ELF-1 (cell line): ENCODE measurements at places on chromosomes 7 and 10.
A peak's percentile ranks its signal among the peaks of the same experiment; 100 is the strongest.

- no peak for DNase-seq
Observed at GRCh38 chr7:135710417-135711138, 17.4 kb downstream of the SLC13A4 start.

GRCh38 chr7:107007007-107007891, 37.3 kb upstream of the PRKAR2B start:
- no peak for DNase-seq

DNA sequence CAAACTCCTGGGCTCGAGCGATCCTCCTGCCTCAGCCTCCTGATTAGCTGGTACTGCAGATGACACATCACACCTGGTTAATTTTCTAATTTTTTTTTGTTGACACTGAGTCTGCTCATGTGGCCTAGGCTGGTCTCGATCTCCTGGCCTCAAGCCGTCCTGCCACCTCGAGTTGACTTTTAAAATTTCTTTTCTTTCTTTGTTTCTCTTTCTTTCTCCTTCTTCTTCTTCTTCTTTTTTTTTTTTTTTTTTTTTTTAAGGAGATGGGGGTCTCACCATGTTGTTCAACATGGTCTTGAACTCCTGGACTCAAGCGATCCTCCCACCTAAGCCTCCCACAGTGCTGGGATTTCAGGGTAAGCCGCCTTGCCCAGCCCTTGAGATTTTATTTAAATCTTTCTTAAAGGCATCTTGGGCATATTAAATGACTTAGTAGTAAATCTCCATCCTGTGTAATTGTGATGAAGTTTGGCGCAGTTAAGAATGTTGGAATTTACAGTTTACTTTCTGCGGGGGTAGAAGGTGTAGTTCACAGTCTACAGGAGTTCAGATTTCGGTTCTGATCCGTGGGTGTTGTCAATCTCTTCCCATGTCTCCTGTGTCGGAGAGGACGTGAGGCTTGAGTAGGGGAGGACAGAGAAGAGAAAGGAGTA, 1.0 kb upstream of the ITGA8 start:
- DNase-seq: no peak

GRCh38 chr10:104337985-104338735, at the start of gene ITPRIP:
Gene ITPRIP (minus strand): TSS chr10:104338465. CDS start chr10:104316051, 22,414 bp downstream.
- DNase-seq: peak; percentile 84

- DNase-seq: no peak
Observed at GRCh38 chr7:149194799-149195179, 557 bp upstream of the ZNF282 start.

- DNase-seq: no peak
Observed at GRCh38 chr7:13093160-13093559, 405.7 kb downstream of the ARL4A start.

- DNase-seq: peak; percentile 59
Observed at GRCh38 chr10:24721229-24722106, 2.2 kb downstream of the ARHGAP21 start.

- no peak for DNase-seq
Observed at GRCh38 chr7:94047956-94048355, 43.8 kb upstream of the BET1 start.

DNA sequence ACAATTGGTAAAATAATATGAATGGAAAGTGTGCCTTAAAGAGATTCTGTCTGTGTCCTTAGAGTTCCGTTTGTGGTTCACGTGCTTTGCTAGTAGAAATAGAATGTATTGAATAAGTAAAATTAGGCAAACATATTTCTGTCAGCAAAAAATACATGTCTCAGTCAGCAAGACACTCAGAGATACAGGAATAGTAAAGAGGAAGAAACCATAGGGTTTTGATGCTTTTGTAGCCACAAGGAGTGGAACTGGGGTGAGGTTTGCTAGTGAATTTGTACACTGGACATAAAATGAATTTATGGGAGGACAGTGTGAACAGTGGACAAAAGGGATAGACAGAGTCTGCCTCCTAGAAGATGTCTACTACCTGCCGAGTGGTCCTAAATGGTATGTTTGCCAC, 289.2 kb upstream of the NRP1 start:
- no peak for DNase-seq
